ENCODE measurements at places on chromosomes 6 and 20.

DNA sequence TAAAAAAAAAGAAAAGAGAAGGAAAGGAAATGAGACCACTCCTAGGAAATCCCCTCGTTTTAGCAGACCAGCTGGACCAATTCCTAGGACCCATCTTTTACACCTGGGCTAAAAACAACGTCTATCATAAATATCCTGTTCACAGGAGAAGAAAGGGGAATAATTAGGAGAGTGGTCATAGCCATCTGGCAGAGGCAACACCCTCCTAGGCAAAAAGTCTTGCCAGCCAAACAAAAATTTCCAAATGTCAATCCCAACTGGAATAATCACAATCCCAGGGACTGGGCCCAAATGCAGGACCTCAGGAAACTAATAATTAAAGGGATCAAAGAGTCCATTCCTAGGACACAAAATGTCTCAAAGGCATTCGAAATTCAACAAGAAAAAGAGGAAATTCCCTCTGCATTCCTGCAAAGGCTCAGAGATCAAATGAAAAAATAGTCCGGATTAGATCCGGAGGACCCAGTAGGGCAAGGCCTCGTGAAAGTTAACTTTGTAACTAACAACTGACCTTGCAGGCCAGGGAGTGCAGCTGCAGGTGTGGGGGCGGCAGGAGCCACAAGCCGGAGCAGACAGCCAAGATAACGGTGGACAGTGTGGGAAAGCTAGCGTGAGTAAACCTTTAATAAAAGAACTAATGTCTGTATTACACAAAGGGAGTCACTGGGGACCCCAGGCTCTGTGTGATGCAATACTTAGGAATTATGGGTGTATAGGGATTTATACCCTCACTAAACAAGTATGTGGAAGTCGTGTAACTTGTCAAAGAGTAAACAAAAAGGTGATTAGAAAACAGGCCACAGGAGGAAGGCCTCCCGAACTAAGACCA is 11.7 kb downstream of the LCA5 start:
- no peak for DNase-seq

DNA sequence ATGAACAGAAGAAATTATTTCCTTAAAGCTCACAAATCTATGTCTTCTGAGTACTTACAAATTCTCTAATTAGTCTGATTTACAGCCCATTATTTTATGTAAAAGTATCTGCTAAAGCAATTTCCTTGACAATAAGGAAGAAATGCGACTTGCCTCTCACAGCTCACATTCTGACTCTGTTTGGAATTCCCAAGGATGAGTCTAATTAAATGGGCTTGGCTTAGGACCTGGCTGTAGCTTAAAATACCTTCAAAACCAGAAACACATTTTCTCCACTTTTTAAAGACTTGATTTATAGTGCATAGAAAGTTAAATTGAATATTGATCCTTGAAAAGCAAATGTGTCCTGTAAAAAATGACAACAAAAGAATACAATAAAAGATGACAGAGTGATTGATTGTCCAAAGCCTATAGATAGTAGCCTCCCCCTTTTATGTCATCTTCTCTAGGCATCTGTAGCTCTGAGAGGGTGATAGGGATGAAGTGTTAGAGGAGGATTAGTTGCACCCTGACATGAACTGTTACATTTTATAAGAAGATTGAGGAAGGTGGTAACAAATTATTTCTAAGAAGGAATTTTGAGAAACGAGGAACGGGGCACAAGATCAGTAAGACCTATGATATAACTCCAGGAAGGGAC is 118.9 kb downstream of the MACROD2 start:
- no peak for DNase-seq

DNA sequence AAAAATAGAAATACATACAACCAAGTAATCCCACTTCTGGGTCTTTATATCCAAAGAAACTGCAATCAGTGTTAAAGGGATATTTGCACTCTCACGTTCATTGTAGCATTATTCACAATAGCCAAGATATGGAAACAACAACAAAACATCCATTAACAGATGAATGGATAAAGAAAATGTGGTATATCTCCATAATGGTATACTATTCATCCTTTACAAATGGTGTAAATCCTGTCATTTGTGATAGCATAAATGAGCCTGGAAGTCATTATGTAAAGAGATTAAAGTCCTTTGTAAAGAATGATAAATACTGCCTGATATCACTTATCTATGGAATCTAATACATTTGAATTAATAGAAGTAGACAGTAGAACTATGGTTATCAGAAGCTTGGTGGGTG is 327.7 kb downstream of the UTRN start:
- no peak for DNase-seq

DNA sequence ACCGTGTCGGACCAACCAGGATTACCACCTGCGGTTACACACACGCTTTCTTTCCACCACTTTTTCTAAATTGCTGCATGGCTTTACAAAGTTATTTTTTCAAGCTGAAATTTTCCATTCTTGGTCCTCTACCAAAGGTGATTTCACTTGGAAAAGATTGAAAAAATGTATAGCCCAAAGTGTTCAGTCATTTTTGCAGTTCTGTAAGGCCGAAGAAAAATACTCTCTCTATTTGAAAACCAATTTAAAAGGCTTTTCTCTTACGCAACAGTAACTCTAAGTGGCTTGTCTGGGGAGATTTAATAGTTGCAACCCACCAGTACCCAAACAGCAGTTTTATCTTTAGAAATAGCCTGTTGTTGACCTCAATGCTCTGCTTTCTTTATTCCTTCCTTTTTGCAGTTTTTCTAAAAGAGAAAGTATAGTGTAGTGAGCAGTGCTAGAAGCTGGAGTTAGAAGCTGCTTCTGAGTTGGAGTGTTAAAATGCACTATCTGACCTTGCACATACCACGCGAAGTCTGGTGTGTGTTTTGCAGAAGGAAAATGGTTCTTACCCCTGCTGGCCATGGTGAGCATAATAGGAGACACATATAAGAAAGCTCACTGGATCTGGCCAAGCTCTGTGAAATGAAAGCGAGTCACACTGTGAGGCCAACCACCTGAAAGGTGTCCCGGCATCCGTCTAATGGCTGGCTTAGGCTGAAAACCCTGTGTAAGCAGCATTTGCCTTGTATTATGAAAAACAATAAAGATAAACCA is 271.6 kb upstream of the PRND start:
- DNase-seq, result peak; percentile 30

DNA sequence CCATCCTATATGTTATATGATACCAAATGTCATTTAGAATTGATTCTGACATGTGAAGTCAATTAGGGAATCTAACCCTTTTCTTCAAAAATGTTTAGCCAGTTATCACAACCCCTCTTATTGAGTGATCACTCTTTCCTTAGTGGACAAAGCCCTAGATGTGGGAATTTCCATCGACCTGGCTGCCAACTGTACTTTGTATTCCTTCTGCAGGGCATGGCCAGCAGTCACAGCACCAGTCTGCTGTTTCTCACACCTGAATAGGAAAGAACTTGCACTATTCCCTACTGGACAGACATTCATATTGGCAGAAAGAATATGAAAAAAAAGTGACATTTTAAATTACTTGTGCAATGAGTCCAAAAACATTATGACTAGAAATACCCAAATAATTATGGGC is 271.0 kb downstream of the PACRG start:
- DNase-seq, result no peak

- no peak for DNase-seq
Observed at GRCh38 chr20:33229843-33230242, 6.0 kb upstream of the BPIFA1 start.

DNA sequence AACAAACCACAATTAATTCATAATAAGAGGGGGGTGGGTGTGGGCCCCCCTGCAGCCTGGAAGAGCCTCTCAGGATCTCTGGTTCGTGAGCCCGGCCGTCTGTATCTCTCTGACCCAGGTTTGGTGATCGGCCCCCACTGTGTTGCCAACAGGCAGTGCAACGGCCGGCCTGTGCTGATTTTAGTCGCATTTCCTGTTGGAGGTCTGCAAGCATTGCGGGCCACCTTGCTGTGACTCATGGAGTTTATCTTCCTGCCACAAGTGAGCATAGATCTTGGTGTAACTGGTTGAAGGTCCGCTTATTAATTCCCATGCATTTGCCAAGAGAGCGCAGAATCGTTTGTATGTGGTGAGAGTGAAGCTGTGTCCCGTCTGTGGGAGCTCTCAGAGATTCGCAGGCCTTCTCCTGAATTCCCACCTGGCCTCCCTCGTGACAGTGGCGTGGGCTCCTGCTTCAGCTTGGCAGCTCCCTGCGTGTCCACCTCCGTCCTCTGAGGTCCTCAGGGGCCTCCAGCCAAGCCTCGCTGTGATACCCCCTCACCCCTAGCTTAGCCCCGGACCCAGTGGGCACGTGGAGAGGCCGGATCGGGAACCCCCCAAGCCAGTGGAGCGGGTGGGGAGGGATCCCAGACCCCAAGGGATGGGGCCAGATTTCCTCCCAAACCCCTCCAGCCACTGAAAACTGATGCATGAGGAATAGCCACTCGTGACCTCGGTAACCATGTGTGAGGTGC is 269.8 kb downstream of the CDH4 start:
- DNase-seq, result no peak

DNA sequence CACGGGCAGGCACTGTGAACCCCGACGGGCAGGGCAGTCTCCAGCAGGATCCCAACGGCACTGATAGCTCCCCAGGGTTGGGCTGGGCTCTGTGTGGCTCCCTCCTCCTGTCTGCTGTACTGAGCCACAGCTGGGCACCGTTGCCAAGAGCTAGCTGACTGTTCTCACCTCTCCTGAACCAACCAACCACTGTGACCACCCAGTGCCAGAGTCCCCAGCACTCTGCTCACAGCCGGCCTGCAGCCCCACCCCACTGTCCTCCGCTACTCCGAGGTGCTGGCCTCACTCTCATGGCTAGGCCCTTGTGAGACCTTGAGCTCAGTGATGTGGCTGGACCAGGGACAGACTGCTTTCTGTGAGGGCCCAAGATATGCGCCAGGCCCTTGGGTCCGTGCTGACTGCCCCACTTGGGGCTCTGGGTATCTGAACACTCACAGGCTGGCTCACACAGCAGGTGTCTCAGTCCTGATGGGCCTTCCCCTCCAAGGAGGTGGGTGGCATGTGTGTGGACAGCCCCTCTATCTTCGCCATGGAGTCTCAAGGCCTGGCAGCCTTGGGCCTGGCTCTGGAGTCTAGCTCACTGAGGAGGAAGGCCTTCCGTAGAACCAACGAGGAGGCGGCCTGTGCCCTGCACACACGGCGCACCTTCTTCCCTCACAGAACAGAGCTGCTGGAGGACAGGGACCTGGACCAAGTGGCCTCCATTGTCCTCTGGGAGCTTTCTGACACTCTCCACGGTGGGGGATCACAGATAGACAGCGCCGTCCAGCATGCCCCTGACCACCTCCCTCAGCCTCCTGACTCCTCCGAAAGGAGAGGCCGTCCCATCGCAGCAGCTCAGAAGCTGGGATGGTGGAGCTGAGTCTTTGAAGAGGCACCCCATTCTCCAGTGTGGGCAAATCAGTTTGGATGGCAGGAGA is 53.5 kb downstream of the TCP11 start:
- no peak for DNase-seq

GRCh38 chr20:59289994-59290393 is 10.4 kb upstream of the EDN3 start:
- no peak for DNase-seq

DNA sequence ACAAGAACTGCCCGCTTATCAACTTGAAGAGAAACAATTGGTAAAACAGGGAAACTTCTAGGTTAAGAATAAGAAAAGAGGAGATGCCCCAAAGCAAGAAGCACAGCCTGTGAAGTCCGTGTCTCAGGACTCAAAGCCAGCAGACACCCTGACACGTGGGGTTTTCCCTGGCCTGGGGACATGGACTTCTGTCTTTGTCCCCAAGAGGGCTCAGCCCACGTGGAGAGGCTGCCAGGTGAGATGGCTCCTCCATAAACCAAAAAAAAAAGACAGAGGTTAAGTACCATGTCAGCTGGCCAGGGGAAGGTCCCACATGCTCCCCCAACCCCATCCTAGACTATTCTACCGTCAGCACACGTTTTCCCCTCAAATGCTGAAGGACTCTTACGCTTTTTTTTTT is 9.9 kb downstream of the SERPINB6 start:
- no peak for DNase-seq

DNA sequence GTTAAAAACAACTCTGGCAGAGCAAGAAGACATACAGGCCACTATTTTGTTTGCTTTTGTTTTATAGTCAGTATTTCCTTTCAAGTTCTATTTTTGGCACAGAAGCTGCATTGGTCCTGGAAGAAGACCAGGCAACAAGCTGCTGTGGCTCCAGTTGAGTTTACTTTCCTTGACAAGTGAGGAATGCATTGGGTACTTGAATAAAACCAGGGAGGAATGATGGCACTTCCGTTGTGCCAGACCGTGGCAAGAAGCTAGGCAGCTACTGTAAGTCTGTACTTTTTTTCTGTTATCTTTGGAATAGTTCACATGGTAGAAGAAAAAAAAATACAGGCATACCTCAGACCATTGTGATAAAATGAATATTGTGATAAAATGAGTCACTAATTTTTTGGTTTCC is 66.3 kb downstream of the NCOA3 start:
- DNase-seq, result peak; percentile 78

- no peak for DNase-seq
Observed at GRCh38 chr6:52297433-52297832, 12.9 kb upstream of the MCM3 start.

DNA sequence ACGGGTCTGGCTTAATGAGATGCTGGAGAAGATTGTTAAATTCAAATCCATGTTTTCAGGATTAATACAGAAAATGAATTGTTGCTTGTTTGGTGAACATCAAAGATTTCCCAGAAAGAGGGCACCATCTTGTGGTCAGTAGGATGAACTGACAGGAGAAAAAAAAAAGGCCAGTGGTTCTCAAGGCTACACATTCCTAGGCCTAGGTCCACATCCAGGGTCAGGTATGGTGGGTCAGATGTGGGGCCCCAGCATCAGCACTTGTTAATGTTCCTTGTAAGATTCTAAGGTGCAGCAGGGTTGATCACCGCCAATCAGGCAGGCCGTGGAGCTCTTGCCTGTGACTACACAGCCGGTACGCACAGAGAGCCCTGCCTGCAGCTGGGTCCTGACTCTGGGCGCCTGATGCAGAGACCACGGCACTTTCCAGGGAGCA is 34.0 kb upstream of the FOXO3 start:
- peak; percentile 11 for DNase-seq

GRCh38 chr6:56637640-56638039 is 5.0 kb downstream of the DST start:
- peak; percentile 4 for DNase-seq

DNA sequence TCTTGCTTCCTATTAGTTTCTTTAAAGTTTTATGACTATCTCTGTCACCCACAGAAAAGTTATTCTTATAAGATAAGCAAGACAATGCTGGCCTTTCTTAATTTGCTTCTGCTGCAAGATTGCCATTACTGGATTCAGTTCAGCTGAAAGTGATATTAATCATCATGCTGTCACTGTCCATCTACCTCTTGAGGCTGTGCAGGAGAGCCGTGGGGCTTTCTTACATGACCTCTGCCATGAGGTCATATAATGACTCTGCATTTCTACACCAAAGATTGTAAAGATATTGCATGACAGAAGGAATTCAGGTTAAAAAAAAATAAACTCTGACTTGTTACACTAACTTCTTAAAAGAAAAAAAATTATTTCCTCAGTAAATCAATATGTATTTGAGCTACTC is 106.9 kb downstream of the TRDN start:
- DNase-seq, result no peak

DNA sequence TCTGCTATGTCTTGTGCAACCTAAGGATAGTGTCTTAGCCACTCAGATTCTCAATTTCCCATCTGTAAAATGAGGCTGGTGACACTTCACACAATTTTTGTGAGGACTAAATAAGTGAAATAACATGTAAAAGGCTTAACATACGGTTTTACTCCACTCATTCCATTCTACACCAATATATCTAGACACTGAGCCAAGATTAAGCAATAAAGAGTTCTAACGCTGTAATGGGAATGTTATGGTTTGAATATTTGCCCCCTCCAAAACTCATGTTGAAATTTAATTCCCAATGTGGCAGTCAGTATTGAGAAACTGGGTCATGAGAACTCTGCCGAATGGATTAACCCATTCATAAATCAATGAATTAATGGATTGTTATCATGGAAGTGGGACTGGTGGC is 301.0 kb downstream of the HACE1 start:
- no peak for DNase-seq

Measured in T47D (cell line).